ENCODE measurements at places on chromosomes 6 and 20. TPM values are rescaled to one million over a fixed set of nuclear protein-coding genes. Genes with fewer than 3 reads are reported as not detected.

Gene GNMT
- 0.72 TPM for total RNA-seq

Gene SIRPA
- total RNA-seq: 2.4 TPM

Gene MATN4
- total RNA-seq: 0.15 TPM

Gene GPR6
- total RNA-seq: not detected

Gene EMILIN3
- total RNA-seq: 0.54 TPM

Gene ZBTB46
- total RNA-seq: 15.2 TPM

Gene BANF2
- total RNA-seq: not detected

Gene TMEM200A
- total RNA-seq: 0.10 TPM

Gene DNAH8
- total RNA-seq: not detected

Gene FHL5
- total RNA-seq: not detected

Gene UBE2C
- 173 TPM for total RNA-seq

Gene PRDM1
- total RNA-seq: 2.6 TPM

Gene HLA-DRA
- total RNA-seq: 1.7 TPM

Gene TBXT
- total RNA-seq: not detected

Gene AAR2
- total RNA-seq: 26.1 TPM

Gene DLL1
- total RNA-seq: 2.4 TPM

Gene RNF8
- total RNA-seq: 21.1 TPM

Gene HUS1B
- total RNA-seq: 0.74 TPM

Gene EEF1A1
- 10,069 TPM for total RNA-seq

Gene ZBTB12
- 9.4 TPM for total RNA-seq

Gene STX11
- total RNA-seq: 3.2 TPM

Gene HLA-F
- 7.5 TPM for total RNA-seq

Gene LIME1
- total RNA-seq: 15.2 TPM

Measured in Panc1 (cell line).